ENCODE measurements at places on chromosomes 11 and 22.

DNA sequence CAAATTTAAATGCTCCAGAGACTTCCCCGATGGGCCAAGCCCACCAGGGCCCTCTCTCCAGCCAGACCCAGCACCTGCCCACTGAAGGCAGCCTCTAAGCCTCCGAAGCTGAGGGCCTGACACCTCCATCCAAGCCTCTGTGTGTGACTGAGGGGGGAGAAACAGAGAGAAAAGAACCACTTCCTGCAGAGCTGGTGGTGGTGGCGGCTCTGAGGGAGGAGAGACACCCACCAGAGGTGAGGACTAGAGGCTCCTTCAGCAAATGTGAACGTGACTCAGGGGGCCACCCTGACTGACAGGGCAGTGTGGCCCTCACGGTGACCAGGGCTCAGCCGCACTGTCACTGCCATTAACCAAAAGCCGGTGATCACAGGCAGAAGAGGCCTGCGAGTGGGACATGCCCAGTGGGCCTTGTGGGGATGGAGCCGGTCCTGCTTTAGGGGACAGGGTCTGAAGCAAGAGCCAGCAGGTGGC lies 31.0 kb upstream of the CD5 start:
- no peak for DNase-seq

DNA sequence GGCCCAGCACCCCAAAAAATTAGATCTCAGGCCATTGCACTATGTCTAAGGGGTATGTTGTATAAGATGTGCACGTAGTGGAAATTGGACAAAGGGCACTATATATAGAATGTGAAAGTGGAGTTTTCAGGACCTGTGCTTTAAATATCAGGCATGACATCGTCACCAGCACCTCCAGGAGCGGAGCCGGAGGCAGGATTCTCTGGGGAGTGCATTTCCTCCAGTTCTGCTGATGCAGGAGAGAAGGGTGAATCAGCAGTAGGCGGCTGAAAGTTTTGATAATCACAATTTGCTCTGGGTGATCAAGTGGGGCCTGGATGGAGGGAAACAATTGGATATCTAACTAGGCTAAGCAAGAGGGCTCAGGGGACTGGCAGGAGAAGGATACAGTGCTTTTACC lies 69.1 kb upstream of the NTM start:
- no peak for DNase-seq

- no peak for DNase-seq
These were observed 21.4 kb upstream of the CADM1 start for GRCh38 chr11:115525531-115526006.

DNA sequence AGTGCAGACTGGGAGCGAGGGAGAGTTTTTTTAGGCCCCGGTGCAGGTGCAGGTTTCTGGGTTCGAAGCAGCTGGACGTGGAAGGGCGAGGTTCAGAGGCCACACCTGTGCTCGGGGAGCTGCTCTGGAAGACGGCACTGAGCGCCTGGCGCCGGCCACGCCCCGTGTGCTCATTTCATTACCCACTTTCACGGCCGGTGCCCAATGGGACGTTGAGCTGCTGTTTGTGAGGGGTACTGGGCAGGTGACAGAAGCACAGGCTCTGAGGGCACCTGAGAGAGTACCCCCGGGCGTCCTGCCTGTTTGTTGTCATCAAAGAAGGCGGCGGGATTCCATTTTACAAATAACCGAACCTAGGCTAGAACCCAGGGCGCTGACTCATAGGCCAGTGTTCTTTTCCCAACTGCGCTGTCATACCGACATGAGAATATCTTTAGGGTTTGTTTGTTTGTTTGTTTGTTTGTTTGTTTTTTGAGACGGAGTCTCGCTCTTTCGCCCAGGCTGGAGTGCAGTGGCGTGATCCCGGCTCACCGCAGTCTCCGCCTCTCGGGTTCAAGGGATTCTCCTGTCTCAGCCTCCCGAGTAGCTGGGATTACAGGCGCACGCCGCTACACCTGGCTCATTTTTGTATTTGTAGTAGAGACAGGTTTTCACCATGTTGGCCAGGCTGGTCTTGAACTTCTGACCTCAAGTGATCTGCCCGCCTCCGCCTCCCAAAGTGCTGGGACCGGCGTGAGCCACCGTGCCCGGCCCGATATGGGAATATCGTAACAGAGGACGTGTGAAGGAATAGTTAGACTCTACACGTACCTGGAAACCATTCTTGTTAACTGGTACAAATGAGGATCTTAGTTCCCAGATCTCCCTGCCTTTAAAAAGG lies 16.6 kb upstream of the SPTBN2 start:
- DNase-seq = no peak

DNA sequence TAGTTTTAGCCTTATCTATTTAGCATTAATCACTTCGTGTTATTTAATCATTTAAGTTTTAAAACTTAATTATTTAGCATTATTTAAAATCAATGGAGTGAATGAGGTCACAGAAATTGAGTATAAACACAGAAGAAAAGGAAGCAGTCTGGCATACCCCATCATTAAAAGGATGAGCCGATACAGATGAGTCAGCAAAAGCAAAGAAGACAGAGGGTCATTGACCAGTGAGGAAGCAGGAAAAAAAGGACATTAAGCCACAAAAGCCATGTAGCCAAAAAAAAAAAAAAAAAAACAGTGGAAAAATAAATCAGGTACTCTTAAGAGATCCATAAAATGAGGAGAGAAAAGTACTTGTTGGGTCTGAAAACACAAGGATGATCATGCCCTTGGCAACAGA lies 71.5 kb downstream of the TYR start:
- no peak for DNase-seq
